T-helper 9 cell (primary cell): ENCODE measurements at places on chromosomes 5 and 9.

- DNase-seq, result no peak
Measured at GRCh38 chr9:34331196-34331595, 1.8 kb downstream of the NUDT2 start.

GRCh38 chr5:36948041-36948440, 71.5 kb downstream of the NIPBL start:
- DNase-seq, result no peak

DNA sequence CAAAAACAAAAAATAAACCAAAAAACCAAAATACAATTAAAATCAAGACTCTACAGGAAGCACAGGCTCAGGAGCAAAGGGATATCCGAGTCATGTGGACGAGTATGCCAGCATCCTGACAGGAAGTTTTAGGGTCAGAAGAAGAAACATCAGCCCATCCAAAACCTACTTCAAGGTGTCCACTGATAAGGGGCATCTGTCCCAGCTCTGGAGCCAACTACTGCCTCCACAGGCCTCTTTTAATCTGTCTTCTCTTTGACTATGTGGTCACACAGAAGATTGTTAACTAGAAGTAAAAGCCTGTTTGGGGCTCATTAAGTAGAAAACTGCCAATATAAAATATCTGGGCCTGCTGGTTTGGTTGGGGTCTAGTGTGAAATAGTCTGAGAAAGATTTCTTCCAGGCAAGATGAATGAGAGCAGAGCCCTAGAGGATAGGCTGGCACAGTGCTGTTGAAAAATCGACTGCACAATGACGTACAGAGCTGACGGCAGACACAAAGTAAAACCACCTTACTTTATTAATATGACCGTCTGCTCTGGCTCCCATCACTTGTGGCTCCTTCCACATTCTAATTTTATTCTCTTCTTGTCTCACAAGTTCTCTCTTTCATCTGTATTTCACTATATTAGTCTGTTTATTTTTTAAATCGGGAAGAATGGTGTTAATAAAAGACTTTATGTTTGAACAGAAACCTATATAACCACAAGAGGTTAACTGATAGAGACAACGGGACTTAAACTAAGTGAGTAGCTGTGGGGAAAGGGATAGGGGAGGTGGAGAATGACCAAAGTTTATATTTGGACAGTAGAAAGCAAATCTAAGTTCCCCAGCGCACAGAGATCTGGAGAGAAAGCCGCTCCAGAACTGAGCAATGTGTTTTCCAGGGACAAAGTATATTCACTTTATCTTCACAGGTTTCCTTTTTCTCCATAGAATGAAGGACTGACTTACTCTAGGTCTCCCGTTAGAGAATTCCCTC, 22.9 kb upstream of the MSH3 start:
- DNase-seq, result no peak

DNA sequence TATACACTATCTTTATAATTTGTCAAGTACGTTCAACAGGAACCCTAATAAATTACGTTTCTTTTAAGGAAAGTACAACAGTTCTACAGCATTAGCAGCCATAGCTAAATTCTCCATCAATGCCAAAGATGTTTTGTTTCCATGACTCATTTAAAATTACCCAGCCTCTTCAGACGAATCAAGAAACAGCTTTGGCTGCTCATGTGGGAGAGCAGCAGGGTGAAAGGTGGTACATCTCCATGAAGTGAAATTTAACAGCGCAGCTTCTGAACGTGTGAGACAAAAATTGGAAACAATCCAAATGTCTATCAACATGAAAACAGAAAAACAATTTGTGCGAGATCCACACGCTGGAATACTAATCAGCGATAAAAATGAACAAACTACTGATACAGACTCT, 327.3 kb upstream of the CDH6 start:
- no peak for DNase-seq

DNA sequence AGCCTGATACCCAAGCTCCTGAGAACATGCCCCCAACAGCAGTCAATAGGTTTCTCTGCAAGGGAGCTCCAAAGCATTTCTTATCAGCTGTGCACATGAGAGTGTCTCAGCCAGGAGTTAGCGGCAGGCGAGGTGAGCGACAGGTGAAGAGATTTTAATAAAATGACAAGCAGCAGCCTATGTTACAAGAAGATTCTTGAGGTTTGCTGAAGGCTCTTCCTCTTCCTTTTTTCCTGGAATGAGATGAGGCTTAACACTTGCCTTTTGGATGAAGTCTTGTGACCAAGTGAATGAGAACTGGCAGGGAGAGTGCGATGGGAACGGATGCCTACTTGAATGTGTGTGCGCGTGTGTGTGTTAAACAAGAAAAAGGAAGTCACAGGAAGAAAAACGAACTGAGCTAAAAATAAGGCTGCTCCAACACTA, 76.1 kb downstream of the SHB start:
- no peak for DNase-seq

DNA sequence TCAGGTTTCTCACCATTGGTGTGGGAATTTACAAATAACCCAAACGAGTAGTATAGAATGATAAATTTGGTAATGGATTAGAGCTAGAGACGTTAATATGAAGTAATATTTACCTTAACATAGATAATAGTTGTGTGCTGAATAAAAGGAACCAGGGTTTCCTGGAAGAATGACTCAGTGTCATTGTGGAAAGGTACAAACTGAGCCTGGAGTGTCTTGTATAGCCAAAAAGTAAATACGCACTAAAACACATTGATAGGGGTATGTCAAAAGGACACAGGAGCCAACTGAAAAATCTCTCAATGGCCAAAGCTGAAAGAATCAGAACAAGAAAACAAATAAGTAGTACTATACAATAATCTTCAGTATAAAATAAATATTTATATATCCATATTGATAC, 363.5 kb downstream of the SLCO4C1 start:
- DNase-seq, result no peak

DNA sequence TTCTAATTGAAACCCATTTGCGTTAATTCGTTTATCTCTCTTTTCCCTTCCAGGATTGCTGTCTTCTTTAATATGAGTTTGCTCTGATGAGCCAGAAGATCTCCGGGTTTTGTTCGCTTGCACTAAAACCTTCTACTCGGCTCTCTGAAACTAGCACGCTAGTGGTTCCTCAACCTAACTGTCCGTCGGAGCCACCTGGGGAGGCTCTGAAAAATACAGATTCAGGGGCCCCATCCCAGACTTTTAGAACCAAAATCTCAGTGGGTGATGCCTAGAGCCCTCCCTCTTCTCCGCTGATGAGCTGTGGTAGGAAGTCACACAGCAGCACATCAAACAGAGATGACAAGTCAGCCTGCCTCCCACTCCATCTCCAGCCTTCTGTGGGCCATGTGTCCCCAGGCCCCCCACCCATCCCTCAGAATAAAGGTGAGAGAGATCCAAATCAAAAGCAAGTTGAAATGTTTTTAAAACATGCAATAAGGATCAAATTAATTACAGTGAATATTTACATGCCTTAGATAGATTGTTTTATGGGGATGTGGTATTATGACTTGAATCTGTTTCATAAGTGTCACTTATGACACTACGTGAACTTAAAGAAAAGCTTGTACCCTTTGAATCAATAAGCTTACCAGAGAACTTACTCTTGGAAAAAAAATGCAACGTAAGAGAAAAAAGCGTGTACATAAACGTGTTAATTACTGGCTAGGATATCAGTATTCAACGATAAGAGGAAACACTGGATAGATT, 16.4 kb downstream of the FCN2 start:
- no peak for DNase-seq

DNA sequence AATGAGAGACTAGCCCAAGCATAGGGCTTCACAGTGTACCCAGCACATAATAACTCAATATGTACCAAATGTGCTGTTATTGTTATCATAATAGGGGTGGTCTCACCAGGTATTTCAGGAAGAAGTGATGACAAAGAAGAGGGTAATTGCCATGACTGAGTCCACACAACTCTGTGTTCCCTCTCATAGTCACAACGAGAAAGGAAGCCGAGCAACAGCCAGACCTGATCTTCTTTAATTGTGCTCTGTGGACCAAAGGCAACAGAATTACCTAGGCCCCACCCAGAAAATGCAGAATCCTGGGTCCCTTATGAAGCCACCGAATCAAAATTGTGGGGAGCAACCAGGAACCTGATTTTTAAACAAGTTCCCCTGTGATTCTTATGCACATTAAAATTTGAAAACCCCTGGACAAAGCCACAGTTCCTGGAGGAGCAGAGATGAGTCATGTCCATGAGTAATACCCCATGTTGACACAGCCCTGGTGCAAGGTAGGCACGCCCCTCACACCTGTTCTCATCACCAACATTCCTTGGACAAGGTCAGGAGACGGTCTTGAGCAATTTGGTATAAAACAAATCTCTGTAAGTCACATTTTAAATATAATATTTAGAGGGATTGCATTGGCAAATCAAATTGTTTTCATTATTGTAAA, 5.2 kb downstream of the FGF1 start:
- DNase-seq, result no peak

DNA sequence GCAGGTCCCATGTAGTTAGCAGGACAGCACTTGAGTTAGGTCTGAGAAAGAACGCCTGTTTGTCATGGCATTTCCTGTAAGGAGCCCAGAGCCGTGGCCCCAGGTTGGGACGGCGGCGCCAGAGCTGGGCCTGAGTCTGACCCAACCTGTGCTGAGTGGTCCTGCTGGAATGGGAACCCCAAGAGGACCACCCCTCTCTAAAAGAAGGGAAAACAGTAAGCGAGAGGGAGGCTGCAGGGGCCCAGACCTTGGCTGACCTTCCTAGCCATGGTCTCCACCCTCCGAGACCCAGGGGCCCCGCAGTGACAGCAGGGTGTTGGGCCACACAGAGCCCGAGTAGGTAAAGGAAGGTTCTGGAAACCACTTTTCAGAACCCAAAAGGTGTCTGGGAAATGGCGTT, 1.8 kb upstream of the LRRC14B start:
- DNase-seq, result no peak

DNA sequence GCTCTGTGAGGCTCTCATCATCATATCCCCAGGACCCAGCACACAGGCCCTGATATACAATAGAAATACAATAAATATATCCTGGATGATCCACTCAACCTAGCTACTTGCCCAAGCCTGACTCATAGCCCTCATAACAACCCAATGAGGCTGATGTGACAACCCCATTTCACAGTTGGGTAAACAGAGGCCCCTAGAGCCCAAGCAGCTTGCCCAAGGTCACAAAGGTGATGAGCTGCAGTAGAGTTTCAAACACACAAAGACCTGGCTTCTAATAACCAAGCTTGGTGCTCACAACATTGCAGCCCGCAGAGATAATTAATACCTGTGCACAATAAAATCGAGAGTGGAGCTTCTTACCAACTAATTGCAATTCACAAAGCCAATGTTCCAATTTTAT, 3.2 kb upstream of the AKNA start:
- no peak for DNase-seq

DNA sequence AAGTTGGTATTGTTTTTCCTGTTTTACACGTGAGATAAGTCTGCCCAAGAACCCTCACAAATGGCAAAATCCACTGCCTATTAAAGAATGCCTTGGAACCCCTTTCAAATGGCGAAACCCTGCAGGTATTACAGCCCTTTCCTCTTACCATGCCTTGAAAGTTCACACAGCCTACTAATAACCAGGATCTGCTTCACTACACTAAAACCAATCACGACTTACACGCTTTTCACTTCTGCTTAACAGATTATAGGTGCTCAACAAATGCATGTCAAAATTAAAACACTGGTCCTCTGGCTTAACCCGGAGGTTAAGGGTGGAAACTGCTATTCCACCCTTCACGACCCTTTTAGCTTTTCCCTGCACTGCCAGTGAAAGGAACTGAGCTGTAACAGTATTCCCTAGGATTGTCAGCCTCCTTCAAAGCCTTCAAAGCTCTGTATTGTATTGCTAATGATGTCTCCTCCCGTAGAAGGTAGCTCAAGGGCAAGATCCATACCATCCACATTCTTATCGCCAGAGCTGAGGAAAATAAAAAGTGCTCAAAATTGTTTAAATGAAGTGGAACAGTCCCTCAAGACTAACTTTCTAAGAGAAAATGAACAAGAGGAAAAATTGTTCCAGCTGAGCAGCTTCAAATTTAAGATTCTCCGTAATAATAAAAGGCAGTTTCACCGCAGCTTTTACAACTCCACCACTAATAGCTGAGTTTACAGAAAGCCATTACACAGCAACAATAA, 997 bp downstream of the AUH start:
- no peak for DNase-seq
